ENCODE measurements at places on chromosomes 4 and X.

GRCh38 chr4:7984286-7984925 lies 44.7 kb upstream of the AFAP1 start:
- no peak for DNase-seq

GRCh38 chrX:140501940-140502468 lies 2.9 kb downstream of the SOX3 start:
- no peak for DNase-seq

DNA sequence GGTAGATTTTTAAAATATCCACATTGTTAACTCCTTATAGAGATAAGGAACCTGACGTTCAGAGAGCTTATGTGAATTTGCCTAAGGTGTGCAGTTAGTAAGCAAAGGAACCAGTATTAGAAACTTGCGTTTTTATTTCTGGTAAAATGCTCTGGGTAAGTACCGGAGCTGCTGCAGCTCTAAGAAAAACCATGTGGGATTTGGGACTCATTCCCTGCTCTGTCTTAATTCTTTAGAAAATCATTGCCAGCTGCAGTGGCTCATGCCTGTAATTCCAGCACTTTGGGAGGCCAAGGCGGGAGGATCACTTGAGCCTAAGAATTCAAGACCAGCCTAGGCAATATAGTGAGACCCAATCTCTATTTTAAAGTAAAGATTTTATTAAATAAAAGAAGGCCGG lies 5.8 kb downstream of the CCKAR start:
- DNase-seq, result no peak

GRCh38 chr4:43456383-43456782 lies 563.9 kb downstream of the GRXCR1 start:
- no peak for DNase-seq
